Activated CD4-positive, alpha-beta T cell treated with anti-CD3 and anti-CD28 coated beads for 36 hours (primary cell): ENCODE measurements at places on chromosomes 1 and 21.

DNA sequence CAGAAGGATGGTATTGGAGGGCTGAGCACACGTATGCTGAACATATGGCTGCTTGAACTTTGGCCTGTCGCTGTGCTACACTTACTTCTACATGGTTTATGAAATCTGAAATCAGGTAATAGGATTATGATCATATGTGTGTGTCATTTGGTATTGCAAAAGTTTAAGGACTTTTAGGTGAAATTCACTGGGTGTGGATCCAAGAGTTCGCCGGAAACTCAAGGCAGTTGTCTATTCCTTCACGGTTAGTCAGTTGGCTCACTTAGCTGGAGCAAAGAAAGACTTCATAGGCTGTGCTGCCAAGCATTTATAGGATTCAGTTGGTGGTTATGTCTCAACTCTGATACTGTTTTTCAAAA lies 927 bp downstream of the UAP1 start:
- DNase-seq, result peak; percentile 9

DNA sequence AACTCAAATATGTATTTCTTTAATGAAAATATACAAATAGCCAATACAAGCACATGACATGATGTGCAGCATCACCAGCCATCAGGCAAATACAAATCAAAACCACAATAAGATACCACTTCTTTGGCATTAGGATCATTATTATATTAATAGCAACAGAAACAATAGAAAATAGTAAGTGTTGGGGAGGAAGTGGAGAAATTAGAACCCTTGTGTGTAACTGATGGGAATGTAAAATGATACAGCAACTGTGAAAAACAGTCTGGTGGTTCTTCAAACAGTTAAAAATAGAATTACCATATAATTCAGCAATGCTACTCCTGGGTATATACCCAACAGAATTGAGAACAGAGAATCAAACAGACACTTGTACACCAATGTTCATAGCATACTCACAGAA lies 40.8 kb upstream of the FCER1A start:
- DNase-seq, result no peak

GRCh38 chr1:162144853-162145252 lies 75.4 kb downstream of the NOS1AP start:
- DNase-seq, result no peak

- DNase-seq, result no peak
These were observed 67.0 kb upstream of the KLHDC7A start for GRCh38 chr1:18413541-18414305.
